Fibroblast of skin of right quadriceps (primary cell): ENCODE measurements at places on chromosomes 7 and 10.

DNA sequence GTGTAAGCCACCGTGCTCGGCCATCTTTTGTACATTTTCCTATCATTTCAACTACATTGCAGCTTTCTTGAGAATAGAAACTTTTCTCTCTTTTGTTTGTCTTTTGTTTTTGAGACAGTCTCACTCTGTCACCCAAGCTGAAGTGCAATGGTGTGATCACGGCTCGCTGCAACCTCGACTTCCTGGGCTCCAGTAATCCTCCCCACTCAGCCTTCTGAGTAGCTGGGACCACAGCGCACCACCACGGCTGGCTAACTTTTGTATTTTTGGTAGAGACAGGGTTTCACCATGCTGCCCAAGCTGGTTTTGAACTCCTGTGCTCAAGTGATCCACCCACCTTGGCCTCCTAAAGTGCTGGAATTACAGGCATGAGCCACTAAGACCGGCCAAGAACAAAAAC lies 31.3 kb upstream of the DAGLB start:
- DNase-seq, result no peak

- DNase-seq, result peak; percentile 34
Observed at GRCh38 chr10:14384116-14384730, 53.5 kb upstream of the FRMD4A start.

DNA sequence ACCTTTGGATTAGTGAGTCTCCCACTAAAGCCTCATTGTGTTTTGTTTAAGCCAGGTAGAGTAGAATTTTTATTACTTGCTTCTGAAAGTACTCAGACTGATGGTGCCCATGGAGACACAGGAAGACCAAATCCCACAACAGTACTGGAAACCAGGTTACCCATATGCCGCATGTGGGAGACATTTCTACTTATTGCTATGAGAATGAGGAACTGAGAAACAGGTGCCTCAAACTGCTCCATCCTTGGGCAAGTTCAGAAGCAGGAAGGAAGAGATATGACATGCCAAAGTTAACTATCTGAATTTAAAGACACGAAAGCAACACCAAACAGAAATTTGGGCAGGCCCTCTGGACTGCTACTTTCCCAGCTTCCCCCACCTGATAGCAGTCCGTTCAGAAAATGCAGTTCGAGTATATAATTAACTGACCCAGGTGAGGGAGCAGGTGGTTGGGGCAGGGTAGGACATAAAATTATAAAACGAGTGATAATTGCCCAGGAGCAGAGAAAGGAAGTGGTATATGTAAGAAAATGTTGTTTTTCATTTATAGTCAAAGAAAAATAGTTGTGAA lies 382.3 kb upstream of the MTPN start:
- DNase-seq, result no peak

DNA sequence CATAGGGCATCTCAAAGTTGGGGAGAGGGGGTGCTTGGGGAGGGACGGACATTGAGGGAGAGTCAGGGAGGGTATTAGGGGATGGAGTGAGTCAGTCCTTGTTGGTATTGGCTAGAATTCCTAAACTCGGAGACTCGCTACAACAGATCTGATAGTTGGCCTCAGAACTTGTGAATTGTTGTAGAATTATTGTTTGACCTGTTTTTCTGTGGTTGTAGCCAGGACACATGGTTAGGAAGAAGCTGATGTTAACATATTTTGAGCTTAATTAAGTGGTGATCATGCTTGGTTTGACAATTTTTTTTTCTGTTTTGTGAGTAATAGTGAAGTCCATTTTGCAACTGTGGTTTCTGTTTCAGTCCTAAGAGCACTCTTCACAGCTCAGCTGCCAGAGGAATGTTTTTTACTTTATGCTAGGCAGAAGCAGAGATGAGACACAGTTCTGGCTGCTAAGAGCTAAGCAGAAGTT lies 1190.3 kb upstream of the C7orf33 start:
- DNase-seq, result peak; percentile 72

DNA sequence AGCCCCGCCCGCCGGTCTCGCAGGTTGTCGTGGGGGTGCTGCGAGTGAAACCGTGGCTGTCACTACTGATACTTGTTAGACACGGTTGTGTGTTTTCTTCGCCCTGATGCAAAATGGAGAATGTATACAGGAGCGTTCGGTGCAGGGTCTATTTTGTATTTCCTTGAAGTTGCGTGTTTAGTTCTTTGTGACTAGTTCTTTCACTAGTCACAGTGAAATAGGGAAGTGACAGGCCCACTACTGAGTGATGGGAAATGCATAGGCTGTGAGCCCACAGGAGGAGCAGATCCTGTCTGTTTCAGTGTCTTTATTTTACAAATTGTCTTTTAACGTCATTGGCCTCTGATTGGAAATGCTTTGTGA lies 675 bp downstream of the ABRAXAS2 start:
- DNase-seq, result no peak

- no peak for DNase-seq
Observed at GRCh38 chr10:30816159-30816819, 186.7 kb upstream of the LYZL2 start.

DNA sequence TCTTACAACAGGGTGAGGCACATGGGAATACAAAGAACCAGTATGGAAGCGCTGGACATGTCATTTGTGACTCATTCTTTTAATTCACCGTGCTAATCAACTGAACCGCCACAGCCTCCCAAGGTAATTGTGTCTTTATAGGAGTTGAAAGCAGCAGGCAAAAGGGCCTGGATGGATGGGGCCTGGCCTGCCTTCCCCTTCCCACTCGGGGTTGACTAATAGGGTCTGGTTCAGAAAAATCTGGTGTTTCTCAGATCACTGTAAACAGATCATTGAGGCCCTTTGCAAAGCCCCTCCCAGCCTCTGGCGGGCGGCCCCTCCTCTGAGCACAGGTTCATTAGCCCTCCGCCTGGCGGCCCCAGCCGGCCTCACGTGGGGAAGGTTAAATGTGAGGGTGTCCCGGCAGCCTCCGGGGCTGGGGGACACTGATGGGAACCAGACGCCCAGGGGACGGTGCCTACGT lies 100.8 kb downstream of the EBF3 start:
- no peak for DNase-seq

DNA sequence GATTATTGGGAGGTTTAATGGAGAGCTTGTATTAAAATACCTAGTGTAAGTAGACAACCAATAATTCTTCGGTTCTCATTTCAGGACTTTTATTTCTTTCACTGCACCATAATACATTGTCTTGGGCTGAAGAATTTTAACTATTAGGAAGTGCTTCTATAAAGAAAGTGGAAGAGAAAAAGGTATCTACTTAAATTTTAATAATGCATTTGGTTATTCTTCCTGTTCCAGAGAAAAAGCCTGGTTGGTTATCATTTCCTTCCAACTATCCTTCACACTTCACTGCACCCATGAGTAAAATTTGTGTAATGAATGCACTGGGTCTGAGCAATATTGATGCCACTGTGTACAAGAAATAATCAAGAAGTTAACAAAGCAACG lies 629.0 kb upstream of the DPP6 start:
- no peak for DNase-seq
